ENCODE measurements at places on chromosomes 3 and 15.

DNA sequence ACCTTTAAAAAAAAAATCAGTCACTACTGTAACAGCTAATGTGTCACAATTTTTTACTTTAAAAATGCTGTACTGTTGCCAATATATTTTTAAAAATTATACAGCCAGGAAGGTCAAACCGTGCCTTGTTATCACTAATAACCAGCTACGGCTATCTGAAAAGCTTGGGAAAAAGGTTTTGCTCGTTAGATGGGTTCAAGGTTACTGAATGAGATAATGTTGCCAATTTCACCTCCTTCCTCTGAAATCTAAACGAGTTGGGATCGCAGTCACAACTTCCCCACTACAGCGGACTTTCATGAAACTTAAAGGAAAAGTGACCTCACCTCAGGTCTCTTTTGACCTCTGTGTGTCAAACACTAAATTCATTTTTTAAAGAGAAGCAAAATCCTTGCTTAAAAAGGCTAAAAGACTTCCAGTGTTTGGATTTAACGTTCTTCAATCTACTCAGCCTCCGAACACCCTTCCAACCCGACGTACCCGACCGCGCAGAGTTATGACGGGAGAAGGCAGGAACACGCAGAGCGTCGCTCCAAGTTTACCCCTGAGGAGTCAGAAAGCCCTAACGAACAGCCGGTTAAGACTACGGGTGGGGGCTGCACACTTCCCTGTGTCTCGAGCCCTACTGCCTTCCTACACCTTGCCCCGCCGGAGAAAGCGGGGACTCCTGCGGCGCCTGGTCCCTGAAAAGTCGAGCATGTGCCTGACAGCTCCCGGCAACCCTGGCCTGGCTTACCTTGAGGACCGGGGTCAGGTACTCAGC is 860 bp downstream of the ATG3 start:
- peak; percentile 35 for DNase-seq

DNA sequence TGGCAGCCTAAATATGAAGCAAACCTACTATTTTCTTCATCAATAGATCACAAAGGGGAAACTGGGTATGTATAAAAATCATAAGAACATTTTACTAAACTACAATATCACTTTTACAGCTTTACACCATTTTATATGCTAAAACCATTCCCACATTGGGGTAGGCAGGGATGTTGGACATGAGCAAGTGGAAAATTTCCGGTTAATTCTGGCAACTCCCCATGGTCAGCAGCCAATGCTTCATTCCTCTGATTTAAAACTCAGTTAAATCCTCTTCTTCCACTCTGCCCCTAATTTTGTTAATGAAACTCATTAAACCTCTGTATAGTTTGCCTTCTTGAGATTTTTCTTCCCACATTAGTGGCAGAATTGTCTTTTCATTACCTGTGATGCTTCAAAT is 552.5 kb upstream of the NECTIN3 start:
- DNase-seq, result no peak

- no peak for DNase-seq
These were observed 69.3 kb downstream of the RPL39L start for GRCh38 chr3:187069857-187070516.

DNA sequence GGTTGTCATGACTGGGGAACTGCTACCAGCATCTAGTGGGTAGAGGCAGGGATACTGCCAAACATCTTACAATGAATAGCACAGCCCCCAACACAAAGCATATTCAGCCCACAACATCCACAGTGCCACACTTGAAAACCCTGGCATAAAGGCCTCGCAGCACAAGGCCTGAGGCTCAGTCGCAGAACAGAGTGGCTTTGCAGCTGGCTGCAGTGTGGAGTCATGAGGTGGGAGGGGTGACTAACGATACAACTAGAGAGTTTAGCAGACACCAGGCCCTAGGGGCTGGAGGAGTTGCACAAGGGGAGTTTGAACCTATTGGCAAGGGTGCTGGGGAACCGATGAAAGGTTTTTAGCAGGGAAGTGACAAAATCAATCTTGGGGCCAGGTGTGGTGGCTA is 32.1 kb downstream of the GRK7 start:
- no peak for DNase-seq

DNA sequence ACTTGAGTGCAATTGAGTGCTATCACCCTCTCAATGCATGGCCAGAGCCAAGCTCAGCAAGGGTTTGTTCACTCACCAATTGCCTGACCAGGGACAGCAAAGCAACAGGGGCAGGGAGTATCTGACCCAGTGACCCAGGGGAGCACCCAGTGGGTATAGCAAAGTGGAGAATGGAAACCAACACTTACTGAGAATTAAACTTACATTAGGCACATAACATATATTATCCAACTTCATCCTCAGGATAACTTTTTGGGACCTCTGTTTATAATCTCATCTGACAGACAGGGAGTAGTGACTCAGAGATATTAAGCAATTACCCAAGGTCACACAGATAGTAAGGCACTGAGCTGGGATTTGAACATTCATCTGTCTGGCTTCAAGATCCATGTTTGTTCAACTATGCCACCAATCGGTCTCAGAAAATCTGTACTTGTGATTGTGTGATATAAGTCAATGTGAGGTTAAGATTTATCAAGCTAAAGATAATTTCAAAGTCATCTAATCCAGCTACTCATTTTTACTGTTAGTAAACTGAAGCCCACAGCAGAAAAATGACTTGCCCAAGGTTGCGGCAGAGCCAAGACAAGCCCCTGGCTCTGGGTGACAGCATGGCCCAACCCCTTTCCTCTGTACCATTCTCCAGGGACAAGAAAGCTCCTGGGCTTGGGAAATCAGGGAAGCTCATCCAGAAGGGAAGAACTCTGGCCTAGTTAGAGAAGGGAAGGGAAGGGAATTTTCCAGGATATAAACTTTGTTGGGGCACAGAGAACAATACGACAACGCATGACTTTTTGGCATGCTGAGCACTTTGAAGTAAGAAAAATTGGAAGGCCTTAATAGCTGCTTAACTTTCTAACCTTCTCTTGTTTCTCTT is 138.0 kb upstream of the SMAD3 start:
- DNase-seq, result no peak

GRCh38 chr15:60379525-60380274 is 18.1 kb downstream of the ANXA2 start:
- no peak for DNase-seq

DNA sequence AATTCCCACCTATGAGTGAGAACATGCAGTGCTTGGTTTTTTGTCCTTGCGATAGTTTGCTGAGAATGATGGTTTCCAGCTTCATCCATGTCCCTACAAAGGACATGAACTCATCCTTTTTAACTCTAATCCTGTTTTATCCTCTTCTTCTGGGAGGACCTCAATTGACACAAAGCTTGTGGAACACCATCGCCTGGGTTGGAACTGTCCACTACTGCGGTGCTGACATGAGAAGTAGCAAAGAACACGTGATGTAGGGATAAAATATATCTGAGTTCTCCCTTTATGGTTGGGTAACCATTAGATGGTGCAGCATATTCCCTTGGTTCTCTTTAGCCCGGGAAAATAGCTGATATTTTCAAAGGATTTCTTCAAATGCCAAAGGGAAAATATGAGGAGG is 105.3 kb upstream of the TOPAZ1 start:
- DNase-seq, result no peak

- DNase-seq, result no peak
These were observed 28.0 kb downstream of the FAM3D start for GRCh38 chr3:58638591-58638990.

GRCh38 chr3:73073091-73073707 is 11.7 kb downstream of the EBLN2 start:
- DNase-seq, result no peak

- DNase-seq, result no peak
These were observed 56.8 kb downstream of the ATP2C1 start for GRCh38 chr3:130950641-130951040.

- no peak for DNase-seq
These were observed 1008.8 kb downstream of the ROBO2 start for GRCh38 chr3:78048698-78049097.

DNA sequence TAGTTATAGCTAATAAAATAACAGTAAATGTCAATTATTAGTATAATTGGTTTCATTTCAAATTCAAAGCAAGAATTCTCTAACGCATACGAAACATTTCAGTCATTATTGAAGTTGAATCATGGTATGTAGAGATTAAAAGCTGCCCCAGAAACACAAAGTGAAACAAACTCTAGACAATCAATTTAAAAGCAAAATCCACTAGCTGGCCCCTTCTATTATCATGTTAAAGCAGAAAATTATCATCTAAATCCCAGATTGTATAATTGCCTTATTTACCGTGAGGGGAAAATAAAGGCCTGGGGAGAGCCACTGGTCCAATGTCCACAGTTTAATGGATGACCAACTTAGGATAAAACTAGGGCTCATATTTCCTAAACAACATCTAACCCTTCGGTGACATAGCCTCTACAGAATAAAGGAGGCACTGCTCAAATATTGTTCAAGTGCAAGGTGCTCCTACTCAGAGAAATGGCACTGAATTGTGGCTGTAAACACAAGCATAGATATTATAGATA is 110.9 kb upstream of the THRB start:
- DNase-seq, result no peak

- no peak for DNase-seq
These were observed 109.9 kb downstream of the RPLP1 start for GRCh38 chr15:69562564-69562963.

- DNase-seq, result no peak
These were observed 51.9 kb upstream of the MUC13 start for GRCh38 chr3:124986192-124987143.

- DNase-seq, result no peak
These were observed 78.2 kb upstream of the STAC start for GRCh38 chr3:36302158-36302509.

- DNase-seq, result no peak
These were observed 23.7 kb downstream of the NEK10 start for GRCh38 chr3:27345493-27345892.

DNA sequence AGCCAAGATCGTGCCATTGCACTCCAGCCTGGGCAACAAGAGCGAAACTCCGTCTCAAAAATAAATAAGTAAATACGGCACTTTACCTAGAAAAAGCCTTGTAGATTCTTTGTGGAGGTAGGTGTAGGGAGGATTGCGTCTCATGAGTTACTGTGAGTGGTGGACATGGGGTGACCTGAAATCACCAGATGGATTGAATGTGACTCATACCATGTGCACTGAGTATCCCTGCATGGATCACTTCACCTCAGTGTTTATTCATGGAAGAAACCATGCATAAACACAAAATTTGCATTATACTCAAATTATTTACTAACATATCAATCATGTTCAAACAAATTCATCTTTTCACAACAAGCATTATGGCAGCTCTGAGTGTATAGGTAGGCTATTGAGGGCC is 55.9 kb downstream of the MRPS25 start:
- no peak for DNase-seq

DNA sequence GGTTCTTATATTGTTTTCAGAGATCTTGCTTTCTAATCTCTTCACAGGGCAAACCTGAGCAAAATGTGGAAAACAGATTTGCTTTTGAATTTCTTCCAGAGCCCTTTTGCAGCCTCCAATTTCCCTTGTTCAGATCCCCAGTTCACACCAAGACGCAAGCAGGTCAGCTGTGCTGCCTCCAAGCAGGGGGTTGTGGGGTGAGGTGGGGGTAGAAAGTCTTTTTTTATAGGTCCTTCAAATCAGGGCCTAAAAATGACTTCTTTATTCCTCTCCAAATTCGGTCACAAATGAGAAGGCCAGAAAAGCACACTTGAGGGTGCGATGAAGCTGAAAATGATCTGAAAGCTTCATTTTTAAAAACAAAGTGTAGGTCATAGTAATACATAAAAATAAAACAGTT is 26.3 kb upstream of the AVEN start:
- no peak for DNase-seq

DNA sequence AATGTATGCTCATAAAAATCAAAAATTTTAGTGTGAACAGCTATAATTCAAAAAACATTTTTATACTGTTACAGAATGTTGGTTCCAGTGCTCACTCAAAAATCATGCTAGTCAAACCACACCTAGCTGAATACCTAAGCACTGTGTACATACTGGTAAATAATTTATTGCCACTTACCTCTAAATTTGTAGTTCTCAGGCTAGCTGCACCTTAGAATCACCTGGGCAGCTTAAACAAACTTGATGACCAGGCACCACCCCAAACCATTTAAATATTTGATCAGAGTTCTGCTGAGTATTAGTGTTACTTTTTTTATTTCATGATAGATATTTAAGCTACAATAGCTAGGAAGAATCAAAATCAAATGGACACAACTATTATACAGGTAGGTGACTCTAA is 32.3 kb upstream of the TMCO5A start:
- DNase-seq, result no peak

DNA sequence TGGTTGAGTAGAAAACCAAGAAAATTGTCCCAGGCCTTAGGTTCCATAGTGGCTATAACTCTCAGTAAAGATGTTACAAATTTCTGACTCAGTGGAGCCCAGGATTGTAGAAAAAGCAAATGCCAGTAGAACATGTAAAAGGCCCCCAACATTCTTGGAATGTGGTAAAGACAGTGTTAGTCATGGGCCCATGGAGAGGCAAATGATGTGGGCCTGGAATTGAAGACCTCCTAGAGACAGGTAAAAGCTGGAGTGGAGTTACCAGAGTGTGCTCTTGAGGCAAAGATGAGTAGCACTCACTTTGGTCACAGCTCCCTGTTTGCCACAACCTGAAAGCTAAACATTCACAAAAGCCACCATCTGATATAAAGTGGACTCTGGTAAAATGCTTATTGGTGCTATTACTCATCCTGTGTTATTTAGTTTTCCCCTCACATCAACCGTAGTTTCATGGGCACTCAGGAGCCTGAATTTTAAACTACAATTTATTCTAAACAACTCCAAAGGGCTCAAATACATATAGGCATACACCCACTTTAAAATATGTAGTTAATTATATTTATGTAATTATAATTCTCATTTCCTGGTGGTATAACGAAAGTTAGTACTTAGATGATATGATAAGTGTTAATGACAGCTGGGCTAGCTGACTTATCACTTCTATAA is 359.6 kb upstream of the NECTIN3 start:
- no peak for DNase-seq

DNA sequence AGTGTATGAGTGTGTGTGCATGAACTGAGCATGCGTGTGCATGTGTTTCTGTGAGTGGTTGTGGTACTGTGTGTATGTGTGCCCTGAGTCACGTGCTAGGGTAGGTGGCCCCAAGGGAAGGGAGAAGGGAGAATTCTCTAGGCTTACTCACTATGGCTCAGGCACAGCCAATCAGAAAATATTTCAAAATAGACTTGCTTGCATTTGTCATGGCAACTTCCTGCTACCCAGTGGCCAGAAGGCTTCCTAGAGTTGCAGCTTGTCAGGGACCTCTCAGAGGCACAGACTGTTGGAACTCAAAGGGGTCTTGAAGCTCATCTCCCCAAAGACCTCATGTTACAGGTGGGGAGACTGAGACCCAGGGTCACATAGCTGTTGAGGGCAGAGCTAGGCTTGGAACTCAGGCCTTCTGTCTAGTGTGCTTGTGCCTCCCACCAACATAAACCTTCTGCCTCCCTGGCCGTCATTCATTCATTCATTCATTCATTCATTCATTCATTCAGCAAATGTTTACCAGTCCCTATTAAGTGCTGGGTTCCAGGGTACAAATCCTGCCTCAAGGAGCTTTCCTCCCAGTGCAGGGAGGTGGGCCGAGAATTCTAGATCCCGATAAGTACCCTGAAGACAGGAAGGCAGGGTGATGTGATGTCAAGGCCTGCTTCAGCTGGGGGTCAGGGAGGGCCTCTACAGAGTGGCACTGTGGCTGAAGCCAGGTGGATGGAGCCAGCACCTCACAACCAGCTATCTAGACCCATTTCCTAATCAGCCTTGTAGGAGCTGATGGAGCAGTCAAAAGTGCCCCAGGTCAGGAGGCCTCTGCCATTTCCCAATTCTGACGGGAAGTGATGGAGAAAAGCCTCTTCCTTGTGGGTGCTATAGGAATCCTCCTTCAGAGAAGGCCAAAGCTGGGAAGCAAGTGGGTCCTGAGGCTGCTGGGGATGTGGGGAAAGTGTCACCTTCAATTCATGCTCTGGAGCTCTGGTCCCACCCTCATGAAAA is 10.9 kb upstream of the RFT1 start:
- no peak for DNase-seq
